Progenitor cell of endocrine pancreas (in vitro differentiated cells): ENCODE measurements at places on chromosomes 6 and 20.
A peak's percentile ranks its signal among the peaks of the same experiment; 100 is the strongest.

DNA sequence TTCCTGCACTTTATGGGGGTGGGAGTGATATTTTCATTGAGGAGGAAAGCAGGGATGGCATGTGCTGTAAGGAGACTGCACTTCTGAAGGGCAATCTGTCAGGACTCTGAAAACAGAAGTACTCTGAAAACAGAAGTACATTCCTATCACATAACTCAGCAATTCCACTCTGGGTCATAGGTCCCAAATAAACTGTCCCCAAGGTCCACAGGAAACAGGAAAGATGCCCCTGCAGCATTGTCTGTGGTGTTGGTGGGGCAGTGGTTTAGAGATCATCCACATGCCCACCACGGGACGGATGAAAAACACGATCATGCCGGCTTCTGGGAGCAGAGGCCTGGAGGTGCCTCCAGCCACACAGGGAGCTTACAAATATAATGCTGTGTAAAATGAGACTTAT is 150.3 kb downstream of the OTOR start:
- no peak for DNase-seq

DNA sequence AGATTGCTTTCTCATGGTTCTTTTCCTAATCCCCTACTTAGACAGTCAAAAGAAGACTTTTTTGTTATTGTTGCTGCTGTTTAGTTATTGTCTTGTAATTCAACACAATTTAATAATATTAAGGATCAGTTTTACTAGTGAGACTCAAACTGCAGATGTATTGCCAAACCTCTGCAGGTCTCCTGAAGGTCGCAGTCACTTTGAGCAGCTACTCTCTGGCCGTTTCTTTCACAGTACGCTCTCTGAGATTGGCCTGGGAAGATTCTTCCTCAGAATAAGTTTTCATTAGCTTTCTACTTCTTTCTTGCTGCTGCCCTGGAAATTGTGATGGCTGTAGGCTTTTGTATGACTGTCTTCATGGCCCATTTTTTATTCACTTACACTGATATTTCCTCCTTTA is 930.8 kb downstream of the QKI start:
- no peak for DNase-seq

DNA sequence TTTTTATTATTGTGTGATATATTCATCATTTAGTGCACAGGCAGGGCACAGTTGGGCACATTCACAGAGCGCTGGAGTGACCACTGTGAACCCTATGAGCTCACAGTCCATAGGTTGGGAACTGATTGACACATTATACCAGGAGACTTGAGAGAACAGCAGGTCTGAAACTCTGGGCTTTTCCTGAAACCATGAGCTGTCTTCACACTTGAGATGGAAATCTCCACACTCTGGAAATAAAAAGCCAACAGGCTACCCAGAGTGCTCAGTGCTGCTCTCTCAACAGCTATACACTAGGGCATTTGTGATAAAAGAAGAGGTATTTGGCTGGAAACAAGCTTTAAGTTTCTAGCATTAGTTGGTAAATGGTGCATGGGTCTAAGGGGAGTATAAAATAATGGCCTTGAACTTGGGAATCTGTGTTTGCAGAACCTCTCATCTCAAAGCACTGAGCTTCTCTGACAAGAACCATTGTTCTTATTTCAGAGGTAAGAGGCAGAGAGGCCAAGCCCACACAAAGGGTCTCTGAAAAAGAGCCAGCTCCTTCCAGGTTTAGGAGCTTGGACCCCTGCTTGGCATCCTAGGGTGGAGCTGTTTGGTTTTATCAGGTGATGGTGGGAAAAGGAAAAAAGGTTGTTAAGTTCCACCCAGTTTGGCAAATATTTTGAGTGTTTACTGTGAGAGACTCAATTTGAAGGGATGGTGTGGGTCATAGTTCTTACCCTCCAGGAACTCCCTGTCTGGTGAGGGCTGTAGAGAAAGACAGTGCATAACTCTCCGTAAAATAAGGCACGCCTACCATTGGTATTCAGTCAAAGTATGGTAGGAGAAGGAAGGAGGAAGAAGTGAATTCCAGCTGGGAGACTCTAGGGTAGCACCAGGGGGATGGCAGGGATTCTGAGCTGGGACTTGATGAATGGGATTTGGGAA is 14.5 kb downstream of the CHMP4B start:
- no peak for DNase-seq

DNA sequence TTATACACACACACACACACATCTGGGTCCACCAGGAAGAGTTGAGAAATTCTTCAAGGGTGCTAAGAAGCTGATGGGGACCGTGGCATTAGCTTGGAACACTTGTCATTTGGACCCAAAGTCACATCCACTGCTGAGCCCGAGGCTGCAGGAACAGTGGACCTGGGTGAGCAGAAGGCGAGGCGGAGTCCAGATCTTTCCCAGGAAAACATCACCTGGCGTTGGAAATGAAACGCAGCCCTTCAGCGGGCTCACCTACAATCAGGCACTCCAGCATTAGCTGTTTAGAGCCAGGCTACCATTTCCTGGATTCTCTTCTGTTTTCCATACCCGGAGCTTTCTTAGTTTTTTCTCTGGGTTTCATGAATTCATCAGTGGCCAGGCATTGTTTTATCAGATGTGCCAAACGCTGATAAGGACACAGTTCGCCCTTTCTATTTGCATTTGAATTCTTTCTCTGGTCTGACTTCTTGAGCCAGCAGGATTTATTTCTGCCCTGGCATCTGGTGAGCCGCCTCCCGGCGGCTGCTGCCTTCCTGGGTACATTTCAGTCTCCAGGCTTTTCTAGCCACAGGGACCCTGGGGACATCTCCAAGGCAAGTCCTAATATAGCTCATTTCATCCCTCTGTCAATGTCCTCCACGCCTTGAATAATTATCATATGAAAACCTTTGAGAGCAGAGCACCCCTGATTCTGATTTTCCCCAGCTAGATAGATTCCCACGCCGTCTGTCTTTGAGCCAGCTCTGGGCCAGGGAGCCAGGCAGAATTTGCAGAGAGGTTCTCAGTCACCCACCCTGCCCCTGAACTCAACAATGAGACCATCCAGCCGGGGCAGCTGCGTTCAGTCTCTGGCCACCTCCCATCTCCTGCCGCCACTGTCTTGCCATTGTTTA is 170.9 kb downstream of the TTLL2 start:
- no peak for DNase-seq

DNA sequence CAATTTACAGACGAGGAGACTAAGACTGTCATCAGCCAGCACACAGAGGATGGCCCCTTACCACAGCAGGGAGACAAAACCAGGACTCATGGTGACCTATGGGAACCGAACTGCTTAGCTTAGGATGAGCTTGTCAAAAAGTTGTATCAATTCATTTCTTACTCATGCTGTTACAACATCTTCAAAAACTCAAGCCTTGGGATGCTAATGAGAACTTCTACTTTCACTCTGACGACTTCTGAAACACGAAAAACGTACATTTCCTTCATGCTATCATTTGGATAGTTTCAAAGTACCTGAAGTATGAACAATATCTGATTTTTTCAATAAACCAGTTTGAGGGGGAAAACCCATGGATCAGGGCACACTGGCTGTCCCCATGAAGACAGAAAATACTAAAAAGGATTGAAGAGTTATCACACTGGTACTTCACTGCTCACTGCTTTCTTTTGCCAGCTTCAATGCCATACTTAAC is 31.9 kb downstream of the HIVEP2 start:
- DNase-seq, result no peak

DNA sequence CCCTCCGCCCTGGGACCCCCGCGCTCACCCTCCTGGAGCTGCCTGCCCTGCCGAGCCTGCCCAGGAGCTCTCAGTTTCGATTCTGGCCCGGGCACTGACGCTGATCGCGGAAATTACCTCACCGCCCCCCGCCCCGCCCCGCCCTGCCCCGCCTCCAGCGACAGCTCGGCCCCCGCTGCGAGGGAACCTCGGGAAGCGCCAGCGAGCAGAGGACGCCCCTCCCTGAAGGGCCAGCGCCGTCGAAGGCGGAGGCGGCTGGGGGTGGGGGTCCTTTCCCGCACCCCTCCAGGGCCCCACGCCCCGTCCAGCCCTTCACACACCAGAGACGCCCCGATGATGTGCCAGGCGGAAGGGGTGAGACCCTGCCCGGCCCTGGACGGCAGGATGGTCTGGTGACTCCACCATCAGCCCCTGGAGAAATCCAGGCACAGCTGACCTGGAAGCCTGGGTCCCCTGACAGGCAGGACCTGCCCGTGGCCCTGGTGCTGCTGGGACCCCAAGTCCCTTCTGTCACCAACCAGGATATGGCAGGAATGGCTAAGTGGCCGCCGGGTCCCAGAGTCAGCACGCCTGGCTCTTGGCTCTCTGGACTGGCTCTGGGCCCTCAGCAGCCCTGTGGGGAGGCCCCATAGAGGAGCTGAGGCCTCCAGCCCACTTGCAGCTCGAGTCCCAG is at the start of gene HELZ2:
Gene HELZ2, minus strand, starts transcription at position 84 of the 673 bp plus-strand sequence. CDS start 1,854 bp downstream, outside the sequence.
- peak; percentile 29 for DNase-seq

DNA sequence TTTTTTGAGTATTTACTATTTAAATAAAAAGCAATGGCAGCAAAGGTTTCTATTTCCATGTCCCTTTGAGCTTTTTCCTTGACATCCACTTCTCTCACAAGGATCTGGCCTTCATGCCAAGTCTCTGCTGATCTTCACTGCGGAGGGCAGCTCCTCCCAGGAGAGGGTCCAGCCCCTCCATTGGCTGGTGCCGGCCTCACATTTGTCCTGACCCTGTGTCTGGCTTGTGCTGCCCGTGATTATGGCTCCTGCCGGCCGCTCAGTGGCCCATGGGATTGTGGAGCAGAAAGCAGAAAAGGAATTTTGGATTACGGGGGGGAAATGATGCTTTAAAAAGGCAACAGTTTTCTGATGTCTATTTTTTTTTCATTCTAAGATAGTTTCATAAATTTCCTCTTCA is 31.2 kb upstream of the PDE7B start:
- no peak for DNase-seq

DNA sequence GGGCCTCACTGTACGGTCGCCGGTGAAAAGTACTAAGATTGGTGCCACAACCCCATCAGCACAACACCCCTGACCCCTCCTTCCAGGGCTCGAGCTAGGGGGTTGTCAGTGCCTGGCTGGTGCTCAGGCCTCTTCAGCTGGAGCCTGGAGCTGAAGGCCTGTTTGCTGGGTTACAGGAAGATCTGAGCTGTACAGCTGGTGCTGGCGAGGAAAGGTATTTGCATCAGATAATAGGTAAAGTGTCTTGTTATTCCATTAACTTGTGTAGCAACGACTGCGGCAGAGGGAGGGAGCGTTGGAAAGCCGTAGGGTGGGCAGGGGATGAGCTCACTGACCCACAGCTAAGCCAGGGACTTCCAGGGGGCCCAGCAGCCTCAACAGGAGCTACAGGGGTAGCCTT is 15.8 kb upstream of the SIRPA start:
- DNase-seq, result no peak

GRCh38 chr6:39378960-39379425 is 56.5 kb upstream of the KCNK16 start:
- DNase-seq, result no peak

GRCh38 chr6:142728910-142729481 is 216.0 kb downstream of the HIVEP2 start:
- no peak for DNase-seq

- DNase-seq, result no peak
Observed at GRCh38 chr6:4480788-4481735, 295.1 kb upstream of the CDYL start.

- DNase-seq, result no peak
Observed at GRCh38 chr6:143782481-143782880, 60.7 kb upstream of the LTV1 start.

DNA sequence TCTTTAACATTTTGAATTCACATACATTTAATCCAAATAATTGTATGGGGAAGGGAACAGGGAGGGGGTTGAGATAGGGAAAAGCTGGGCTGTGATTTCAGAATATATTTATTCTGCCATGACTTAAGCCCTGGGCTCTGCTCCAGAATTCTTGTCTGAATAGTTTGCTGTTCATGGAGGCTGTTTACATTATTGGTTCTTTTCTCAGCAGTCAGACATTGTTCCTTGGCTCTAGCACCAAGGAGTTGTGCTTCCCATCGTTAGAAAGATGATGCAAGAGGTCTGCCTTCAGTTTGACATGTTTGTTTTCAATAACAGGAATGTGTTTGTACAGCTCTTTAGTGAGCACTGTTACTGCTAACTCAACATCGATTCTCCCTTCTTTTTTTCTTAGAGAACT is 198.8 kb upstream of the CDYL start:
- DNase-seq, result no peak

GRCh38 chr6:5937936-5938706 is 68.6 kb downstream of the NRN1 start:
- no peak for DNase-seq

GRCh38 chr6:123808556-123808955 is 4.9 kb downstream of the NKAIN2 start:
- DNase-seq, result no peak
